ENCODE measurements at places on chromosomes 11 and 22.

DNA sequence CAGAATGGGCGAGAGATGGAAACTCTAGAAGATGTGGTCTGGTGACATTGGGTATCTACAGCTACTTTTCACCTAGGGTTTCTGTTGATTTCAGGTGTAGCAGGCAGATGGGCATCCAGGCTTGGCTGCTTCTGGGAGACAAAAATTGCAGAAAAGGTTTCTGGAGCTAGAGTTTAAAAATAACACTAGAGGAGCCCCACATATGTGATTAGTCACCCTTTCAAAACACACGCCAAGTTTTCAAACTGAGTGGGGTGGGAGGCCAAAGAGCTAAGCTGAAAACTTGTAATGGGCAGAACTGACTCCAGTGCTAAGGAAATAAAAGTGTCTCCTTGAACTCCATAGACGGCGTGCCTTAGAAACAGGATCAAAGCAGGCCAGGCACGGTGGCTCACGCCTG, 80.8 kb downstream of the GRK3 start:
- no peak for DNase-seq

GRCh38 chr11:69044111-69045013, 4.4 kb upstream of the TPCN2 start:
- peak; percentile 79 for DNase-seq

GRCh38 chr11:107562647-107563208, 2.8 kb downstream of the ALKBH8 start:
- peak; percentile 87 for DNase-seq

DNA sequence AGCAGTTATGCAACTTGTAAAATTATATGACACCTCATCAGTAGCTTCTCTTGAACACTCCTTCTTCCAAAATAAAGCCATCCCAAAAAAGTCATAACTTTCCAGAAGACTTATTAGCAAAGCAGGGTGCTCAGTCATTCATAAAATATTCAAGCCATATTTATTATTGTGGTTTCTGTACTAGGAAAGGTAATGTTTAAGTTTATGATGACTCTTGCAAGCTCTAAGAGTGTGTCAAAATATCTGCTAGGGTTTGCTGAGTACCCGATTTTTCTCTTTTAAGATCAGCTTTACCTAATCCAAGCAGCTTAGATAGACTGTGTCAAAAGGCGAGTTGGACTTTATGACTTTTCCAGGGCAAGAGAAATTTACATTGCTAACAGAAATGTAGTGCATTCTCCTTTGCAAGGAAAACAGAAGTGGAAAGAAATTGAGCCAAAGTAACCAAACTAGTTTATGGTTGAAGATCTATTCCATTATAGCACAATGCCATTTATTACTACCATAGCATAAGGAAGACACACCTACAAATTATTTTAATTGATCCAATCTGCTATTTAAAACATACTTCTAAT, 98.0 kb upstream of the SOX6 start:
- DNase-seq: no peak

GRCh38 chr11:1796413-1797011, 32.8 kb upstream of the CTSD start:
- DNase-seq: no peak

DNA sequence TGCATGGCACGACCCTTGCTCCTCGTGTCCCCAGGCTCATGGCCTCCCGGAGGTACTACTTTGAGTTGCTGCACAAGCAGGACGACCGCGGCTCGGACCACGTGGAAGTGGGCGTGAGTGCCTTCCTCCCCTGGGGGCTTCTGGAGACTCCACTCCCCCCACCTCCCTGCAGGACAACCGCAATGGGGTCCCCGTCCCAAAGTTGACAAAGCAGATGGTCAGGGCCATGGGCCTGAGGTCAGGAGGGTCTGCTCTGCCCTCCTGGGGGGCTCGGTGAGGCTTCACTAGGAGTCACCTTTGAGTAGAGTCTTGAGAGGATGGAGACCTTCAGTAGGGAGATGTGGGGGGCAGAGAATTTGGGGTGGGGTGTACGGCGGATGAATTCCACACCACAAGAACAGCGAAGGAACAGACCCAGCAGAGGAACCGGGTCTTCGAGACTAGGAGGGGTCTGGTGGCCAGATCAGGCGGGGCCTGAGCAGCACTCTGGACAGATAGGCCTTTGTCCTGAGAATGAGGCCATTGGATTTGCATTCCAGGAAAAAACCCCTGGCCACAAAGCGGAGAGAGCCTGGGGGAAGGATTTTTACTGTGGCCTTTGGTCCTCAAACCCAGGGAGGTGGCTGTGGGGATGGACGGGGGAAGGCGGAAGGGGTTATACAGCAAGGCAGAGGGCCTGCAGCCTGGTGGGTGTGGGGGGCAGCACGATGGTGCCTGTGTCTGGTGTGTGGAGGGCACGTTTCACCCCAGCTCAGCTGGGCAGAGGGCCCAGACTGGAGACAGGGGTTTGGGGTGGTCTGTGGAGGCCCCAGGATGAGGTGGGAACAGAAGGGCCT, 4.6 kb downstream of the B4GALNT4 start:
- DNase-seq: no peak

DNA sequence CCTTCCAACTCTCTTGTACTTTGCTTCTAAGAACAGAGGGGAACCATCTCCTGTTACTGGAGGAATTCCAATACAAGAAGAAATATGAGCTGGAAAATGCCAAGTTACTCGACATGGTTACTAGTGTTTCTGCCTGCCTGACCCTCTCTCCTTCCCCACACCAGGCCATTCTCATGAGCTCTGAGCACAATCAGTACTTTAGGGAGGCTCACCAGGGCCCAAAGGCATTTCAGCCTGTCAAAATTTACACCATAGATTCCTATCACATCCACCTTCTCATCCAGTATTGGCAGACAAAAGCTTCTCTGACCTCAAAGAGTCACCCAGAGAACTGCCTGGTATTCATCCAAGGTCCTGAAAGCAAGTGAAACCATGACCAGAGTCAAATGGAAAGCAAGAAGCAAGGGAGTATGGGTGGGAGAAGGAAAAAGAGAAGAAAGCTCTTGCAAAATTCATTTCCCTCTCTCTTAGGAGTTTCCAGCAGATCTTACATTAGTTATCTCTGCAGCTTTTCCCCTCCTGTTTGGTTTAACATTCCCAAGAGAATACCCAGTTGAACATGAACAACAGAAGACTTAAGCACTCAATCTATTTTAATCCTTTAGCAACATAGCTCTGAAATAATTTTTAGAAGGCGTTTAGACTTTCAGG, 58.7 kb upstream of the NCAM1 start:
- no peak for DNase-seq

GRCh38 chr11:10597877-10598351, 29.4 kb upstream of the LYVE1 start:
- peak; percentile 43 for DNase-seq

- no peak for DNase-seq
Measured at GRCh38 chr22:24201681-24202614, 20.7 kb downstream of the SUSD2 start.

DNA sequence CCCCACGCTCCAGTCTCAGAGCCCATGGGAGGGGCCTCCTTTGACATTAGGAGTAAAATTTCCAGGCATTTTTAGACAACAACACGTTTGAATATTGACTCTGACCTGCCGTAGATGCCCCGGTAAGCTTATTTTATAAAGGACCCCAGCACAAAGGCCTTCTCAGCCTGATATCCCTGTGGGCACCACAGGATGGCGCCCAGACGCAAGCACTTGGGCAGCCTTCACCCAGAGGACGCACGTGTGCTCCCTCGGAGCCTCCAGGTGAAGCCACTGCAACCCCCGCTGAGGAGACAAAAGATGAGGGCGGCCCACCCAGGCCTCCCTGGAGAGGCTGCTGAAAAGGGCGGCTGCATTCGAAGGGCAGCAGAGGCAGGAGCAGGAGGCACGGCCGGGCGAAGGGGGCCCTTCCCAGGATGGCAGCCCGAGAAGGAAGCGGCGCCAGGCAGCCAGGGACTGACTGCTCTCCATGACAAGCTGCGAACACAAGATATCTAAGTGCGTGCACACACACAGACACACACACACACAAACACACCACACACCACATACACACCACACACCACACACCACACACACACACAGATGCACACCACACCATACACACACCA, 15.2 kb upstream of the TH start:
- peak; percentile 11 for DNase-seq

GRCh38 chr11:92675810-92676209, 293.6 kb upstream of the MTNR1B start:
- DNase-seq: no peak

- DNase-seq: no peak
Measured at GRCh38 chr22:19983741-19984140, 32.9 kb downstream of the ARVCF start.

DNA sequence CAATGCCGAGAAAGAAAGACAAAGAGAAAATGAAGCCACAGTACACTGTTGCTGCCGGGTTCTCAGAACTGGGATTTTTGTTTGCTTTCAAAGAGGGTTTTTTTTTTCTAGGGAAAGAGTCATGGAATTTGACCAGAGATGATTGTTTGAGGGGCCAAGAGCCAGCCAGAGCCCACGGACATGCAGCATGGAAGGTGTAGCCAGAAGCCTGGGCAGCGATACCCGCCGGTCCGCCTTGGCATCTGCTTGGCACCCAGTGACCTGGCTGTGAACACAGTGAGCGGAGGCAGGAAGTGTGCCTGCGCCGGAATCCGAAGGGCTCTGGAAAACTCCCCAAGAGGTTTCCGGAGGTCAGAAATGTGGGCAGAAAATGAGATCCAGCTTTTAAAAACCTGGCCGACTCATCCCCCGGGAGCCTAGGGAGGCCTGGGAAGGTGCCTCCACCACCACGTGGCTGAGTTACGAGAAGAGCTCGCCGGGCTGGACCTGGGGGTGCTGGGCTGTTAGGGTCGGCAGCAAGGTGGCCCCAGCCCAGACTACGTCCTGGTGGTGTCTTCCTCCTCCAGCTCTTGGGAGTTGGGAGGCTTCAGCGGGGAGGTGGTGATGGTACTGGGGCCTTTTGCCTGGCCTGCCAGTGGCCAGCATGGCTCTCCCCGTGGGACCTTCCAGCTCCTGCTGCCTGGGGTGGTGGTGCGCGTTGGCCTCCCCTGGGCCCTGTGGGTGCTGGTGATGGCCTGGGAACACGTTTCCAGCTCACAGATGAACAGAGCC, 61.6 kb upstream of the PPARA start:
- DNase-seq: peak; percentile 69

DNA sequence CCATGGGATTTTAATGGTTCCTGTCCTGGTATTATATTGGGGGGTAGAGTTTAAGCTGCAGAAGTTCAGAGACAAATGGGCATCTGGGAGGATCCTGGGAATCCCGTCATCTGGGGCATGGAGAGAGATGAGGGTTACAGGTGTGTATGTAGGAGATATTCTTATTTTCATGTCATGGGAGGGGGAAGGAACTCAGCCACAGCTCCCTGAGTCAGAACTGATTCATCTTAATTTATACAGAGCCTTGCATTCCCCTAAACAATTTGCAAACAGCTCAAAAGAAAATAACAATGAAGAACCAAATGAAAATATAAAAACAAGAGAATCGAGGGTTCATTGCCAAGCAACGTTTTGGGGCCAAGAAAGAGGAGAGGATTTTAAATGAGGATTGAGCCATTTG, 155.9 kb upstream of the TBCEL start:
- no peak for DNase-seq

DNA sequence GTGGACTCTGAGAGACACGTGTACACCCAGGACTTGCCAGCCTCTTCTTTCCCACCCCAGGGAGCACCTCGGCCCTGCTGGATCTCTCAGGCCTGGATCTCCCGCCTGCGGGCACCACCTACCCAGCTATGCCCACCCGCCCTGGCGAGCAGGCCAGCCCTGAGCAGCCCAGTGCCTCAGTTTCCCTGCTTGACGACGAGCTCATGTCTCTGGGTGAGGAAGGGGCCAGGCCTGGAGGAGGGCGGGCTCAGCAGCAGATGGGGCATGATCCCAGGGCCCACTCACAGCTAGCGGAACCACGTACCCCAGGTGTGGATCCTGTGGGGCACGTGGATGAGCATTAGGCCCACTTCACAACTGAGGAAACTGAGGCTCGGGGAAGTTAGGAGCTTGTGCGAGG, 13.7 kb upstream of the SH3BP1 start:
- no peak for DNase-seq

DNA sequence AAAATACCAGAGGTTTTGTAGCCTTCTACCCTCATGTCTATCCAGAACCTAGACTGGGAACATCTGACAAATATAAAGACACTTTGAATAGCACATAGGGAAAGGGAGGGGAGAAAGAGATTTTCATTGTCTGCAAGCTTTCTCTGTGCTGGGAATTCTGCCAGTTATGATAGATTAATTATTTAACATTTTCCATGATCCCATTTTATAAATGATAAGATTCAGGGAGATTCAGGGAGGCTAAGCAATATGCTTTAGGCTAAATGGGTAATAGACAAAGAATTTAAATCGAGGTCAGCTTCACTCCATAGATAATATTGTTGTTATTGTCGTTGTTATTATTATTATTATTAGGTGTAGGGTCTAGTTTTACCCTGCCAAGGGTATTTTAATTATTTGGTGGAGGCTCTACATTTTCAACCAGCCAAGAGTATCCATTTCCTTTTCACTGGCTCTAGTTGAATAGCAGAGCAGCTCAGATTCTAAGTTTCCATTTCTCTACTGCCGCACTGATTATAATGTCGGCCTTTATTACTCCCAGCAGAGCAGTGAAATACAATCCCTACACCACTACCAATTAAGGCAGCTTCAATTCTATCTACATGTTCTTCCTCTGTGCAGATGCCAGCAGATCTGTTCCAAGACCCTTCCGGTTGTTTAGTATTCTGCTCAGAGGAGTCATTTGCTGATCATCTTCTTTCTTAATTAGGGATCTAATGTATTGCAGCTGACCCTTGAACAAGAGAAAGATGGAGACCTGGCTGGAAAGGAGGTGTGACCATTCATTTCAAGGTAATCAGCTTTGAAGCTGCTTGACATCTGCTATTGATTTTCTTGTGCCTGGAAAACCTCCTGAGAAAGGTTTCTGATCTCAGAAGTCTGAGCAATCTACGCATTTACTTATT, 23.8 kb upstream of the SYN3 start:
- no peak for DNase-seq

DNA sequence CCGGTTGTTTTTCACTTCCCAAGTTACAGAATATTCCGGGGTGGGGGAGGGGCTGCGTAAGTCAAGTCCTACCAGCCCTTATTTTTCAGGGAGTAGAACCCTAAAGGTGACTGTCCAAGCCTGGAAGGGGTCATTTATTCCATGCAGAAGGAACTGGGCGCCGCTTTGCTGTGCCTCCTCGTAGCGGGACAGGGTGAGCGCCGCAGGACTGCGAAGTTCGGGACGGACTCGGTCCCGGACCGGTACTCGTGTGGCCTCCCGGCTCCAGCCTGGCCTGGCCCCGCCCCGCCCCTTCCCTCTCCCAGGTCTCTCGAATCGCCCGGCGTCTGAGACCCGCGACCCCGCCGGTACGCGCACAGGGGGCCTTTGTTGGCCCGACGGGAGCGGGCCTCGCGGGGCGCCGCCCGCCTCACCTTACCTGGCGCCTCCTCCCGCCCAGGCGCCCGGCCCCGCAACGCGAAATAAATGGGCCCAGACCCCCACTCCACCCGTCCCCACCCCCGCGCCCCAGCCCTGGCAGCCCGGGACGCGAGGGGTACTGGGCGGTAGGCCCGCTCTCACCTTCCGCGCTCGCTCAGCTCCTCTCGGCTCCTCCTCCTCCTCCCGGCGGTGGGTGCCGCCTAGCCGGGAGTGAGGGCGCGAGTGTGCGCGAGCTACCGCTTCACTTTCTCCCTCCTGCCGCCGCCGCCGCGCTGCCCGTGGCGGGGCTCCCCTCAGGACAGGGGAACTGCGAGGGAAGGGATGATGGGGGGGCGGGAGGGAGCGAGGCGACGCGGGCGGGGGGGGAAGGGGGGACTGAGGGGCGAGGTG, 698 bp downstream of the PAK1 start:
- no peak for DNase-seq
